Prostate gland (tissue), 2 donors: ENCODE measurements at places on chromosomes 3 and 15. TPM values are rescaled to one million over a fixed set of nuclear protein-coding genes. Genes with fewer than 3 reads are reported as not detected.

- DNase-seq: no peak
- H3K27ac ChIP-seq: no peak overlapping the region
- no peak overlapping the region for H3K4me3 ChIP-seq
- no peaks in the 10 kb centered on the region for H3K27me3 ChIP-seq
- peaks cover 4% of the 10 kb centered on the region for H3K36me3 ChIP-seq
Measured at GRCh38 chr15:92925454-92925853, 25.3 kb downstream of the CHD2 start.

DNA sequence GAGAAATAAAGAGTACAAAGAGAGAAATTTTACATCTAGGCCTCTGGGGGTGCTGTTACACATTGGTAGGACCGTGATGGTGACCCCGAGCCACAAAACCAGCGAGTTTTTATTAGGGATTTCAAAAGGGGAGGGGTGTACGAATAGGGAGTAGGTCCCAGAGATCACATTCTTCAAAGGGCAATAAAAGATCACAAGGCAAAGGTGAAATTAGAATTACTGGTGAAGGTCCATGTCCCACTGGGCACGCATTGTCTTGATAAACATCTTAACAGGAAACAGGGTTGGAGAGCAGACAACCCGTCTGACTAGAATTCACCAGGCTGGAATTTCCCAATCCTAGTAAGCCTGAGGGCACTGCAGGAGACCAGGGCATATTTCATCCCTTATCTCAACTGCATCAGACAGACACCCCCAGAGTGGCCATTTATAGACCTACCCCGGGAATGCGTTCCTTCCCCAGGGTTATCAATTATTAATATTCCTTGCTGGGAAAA, 4.3 kb downstream of the IRAK2 start:
- no peak for DNase-seq
- no peaks in the 10 kb centered on the region for H3K4me1 ChIP-seq
- H3K4me3 ChIP-seq: no peak overlapping the region
- H3K27ac ChIP-seq: no peak overlapping the region

GRCh38 chr15:78018445-78018844, 59.1 kb downstream of the TBC1D2B start:
- H3K4me1 ChIP-seq: peaks cover 19% of the 10 kb centered on the region
- peak overlapping the region; percentile 55 for H3K27ac ChIP-seq
- DNase-seq: peak; percentile 73

DNA sequence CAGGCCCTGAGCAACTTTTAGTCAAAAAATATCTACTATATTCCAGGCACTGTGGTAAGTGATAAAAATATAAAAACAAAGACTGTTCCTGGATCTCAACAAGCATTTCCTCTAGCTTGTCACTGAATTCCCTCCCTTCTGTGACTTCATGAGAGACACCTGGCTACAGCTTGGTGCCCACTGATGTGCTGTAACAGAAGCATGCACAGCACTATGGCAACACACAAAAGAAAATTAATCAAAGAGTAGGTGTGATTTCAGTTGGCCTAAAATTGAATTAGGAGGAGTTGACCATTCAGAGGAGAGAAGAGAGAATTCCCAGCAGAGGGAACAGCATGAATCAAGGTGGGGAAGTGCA, 158.9 kb upstream of the LPP start:
- H3K27me3 ChIP-seq: no peaks in the 10 kb centered on the region
- no peak overlapping the region for H3K27ac ChIP-seq

- no peak overlapping the region for H3K27ac ChIP-seq
- no peaks in the 10 kb centered on the region for H3K27me3 ChIP-seq
- DNase-seq: no peak
- no peaks in the 10 kb centered on the region for H3K4me1 ChIP-seq
- H3K36me3 ChIP-seq: no peaks in the 10 kb centered on the region
- H3K4me3 ChIP-seq: no peak overlapping the region
Measured at GRCh38 chr15:63013052-63013808, 29.3 kb upstream of the TPM1 start.

The EPHB3 gene
- 25.2 TPM for total RNA-seq

DNA sequence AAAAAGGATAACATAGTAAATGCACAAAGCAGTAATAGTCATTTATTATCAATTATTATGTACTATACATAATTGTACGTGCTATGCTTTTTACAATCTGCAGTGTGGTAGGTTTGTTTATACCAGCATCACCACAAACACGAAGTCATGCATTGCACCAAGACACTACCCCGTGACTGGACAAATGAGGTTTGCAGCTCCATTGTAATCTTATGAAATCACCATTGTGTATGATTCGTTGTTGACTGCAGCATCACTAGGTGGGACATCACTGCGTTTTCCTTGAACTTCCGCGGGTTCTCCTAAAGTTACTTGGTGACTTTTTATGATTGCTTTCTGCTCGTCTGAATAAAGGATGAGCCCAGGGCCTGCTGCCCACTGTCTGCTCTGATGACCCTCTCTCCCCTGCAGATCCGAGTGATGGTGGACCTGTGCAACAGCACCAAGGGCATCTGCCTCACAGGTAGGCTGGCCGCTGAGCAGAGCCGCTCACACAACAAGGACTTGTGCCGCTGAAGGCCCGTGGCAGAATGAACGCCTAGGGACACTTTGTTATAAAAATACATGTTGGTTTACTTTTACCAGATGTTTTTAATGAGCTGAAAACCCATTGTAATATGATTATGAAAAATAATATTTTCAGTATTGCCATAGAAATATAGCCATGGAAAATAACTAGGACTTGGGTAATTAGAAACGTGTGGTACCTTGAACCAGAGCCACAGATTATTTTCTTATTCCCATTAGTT, 35.8 kb downstream of the GLDN start:
- H3K27me3 ChIP-seq: no peaks in the 10 kb centered on the region
- no peak overlapping the region for H3K27ac ChIP-seq
- DNase-seq: no peak
- no peaks in the 10 kb centered on the region for H3K4me1 ChIP-seq

DNA sequence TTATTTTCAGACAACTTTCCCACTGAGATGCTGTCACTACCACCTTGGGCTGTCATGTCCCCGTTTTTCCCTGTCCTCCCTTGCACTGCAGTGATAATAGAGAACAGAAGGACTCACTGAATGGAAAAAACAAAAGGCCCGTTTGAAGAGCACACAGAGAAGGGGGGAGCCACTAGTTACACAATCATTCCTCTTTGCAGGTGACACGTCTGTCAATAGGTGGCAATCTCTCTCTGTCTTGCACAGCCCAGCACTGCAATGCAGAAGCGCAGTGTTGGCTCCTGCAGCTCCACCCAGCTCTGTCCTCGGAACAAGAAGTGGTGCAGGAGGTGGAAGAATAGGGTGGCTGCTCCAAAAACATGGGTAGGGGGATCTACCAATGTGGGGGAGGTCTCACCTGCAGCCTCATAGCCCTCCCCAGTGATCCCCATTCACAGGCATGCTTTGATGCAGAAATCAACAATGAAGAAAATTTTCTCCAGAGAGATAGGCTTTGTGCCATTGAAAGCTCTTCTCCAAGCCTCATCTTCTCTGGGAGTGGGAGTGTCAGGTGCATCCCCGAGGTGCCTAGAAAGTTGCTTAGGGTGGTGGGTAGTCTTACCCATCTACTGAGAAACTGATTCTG, 31.8 kb downstream of the FSTL1 start:
- H3K27ac ChIP-seq: peak overlapping the region; percentile 72
- no peaks in the 10 kb centered on the region for H3K27me3 ChIP-seq
- peaks cover 35% of the 10 kb centered on the region for H3K4me1 ChIP-seq
- H3K4me3 ChIP-seq: no peak overlapping the region

GRCh38 chr3:64368257-64369020, 143.2 kb upstream of the PRICKLE2 start:
- no peak overlapping the region for H3K4me3 ChIP-seq
- H3K36me3 ChIP-seq: no peaks in the 10 kb centered on the region
- no peak overlapping the region for H3K27ac ChIP-seq

DNA sequence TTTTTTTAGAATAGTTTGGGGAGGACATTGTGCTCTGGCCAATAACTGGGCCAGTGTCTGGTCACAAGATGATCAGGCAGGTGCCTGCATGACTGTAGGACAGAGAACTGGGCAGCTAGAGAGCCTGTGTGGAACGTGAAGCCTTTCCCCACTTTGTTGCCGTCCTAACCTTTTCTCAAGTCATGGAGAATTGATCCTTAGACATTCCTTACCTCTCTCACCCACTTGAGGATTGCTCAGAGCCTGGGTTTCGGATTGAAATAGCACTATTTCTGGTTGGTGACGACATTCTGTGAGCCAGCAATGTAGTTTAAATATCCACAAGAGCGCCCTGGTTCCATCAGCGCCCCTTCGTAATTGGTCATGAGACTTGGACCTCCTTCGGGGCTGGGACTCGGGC, 138.4 kb downstream of the IGF1R start:
- H3K36me3 ChIP-seq: no peaks in the 10 kb centered on the region
- peaks cover 34% of the 10 kb centered on the region for H3K4me1 ChIP-seq
- no peak overlapping the region for H3K4me3 ChIP-seq
- DNase-seq: no peak
